ENCODE measurements at places on chromosomes 1 and 21.

DNA sequence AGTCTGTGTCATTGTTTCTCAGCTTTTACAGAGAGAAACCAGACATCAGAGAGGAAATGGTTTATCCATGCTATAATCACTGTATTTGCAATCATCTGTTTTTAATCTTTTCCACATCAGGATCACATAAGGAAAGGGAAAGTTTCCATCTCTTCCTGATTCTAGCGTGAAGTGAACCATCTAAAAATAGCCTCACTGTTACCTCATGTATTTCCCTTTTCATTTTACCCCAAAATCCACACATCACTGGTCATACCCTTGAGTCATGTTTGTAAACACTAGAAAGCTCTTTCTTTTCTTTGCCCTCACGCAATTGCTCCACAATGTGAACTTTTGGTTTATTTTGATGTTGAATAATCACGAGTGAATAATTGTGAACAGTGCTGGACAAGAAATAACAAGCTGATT, 146.0 kb downstream of the PLA2G4A start:
- no peaks in the 10 kb centered on the region for H3K27me3 ChIP-seq
- DNase-seq: no peak
- H3K4me3 ChIP-seq: no peak overlapping the region
- H3K36me3 ChIP-seq: no peaks in the 10 kb centered on the region
- H3K27ac ChIP-seq: no peak overlapping the region

DNA sequence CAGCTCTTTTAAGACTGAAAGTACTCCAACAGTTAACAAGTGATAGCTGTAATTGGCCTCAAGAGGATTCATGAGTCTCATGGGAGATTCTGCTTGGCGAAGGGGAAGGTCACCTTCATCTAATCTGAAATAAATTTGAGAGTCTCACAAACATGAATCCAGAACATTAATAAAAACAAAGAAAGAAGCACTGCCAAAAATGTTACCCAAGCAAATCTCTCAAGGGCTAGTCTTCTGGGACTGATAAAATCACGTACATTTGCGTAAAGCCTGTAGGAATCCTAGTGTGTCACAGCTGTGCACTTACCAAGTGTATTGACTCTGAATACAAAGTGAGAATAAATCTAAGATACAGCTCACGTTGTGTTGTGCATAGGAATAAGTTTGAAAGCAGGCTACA, 21.2 kb upstream of the NUF2 start:
- H3K27me3 ChIP-seq: no peaks in the 10 kb centered on the region
- DNase-seq: no peak
- H3K4me3 ChIP-seq: no peak overlapping the region
- H3K27ac ChIP-seq: no peak overlapping the region
- no peaks in the 10 kb centered on the region for H3K4me1 ChIP-seq

DNA sequence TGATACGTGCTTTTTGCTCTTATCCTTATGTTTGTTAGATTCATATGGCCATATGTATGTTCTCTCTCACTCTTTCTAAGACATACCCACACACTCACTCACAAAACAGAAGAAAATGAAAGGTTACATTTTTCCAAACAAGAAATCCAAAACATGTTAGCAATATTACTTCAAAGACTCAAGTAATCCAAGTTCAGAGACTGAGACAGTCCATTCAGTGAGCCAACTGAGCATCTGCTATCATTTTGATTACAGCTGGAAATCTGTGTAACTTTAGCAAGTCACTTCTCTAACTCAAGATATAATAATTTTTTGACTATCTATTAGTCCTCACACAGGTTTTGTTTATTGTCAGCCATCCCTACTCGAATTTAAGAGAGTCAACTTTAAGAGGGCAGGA, 218.9 kb downstream of the LHX8 start:
- no peak for DNase-seq
- H3K36me3 ChIP-seq: no peaks in the 10 kb centered on the region
- H3K4me3 ChIP-seq: no peak overlapping the region
- H3K27ac ChIP-seq: no peak overlapping the region
- no peaks in the 10 kb centered on the region for H3K4me1 ChIP-seq
- no peaks in the 10 kb centered on the region for H3K27me3 ChIP-seq

GRCh38 chr1:8711873-8712412, 105.5 kb downstream of the RERE start:
- no peak overlapping the region for H3K27ac ChIP-seq
- no peaks in the 10 kb centered on the region for H3K27me3 ChIP-seq
- no peak for DNase-seq
- H3K4me1 ChIP-seq: peaks cover 20% of the 10 kb centered on the region

DNA sequence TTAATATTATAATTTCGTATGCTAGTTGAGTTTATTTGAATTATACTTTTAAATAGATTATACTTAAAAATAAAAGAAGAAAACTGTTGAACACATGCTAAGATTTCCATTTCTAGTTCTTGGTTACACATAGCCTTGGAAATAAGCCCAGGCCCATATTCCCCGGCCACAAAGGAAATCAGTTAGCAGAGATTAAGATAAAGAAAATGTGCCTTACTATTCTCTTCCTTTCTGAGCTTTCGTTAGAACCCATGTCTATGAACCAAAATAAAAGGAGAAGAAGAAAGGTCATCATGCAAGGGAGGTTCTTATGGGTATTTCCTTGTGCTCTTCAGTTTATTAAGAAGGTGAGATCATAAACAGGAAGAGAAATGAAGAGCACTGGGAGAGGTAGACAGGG, 32.3 kb upstream of the CRP start:
- H3K27me3 ChIP-seq: no peaks in the 10 kb centered on the region
- no peak overlapping the region for H3K27ac ChIP-seq
- no peak for DNase-seq

DNA sequence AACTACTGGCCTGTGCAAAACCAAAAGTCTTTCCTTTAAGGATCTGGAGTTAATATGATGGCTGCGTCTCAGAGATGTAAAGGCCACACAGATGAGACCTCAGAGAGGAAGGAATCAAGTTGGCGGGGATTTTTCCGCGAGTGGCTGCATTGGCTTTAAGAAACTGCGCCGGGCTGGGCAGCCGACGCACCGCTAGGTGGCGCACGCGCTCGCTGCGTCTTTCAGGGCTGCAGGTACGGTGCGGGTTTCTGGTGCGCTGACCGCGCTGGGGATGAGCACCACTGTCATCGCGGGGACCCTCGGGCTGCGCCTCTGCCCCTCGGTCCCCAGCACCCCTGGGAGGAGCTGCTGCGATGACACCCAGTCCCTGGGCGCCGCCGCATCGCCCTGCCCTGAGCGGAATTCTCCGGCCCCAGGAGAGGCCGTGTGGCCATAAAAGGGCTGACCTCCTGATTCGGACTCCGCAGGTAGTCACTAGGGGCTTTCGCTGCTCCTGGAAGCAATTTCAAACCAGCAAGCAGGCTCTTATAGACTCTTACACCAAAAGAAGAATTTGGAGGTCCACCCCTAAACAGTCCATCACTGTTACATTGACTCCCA, 241.0 kb downstream of the KCNJ6 start:
- peak; percentile 41 for DNase-seq
- no peak overlapping the region for H3K27ac ChIP-seq
- peaks cover 6% of the 10 kb centered on the region for H3K4me1 ChIP-seq
- no peaks in the 10 kb centered on the region for H3K27me3 ChIP-seq
- no peak overlapping the region for H3K4me3 ChIP-seq

DNA sequence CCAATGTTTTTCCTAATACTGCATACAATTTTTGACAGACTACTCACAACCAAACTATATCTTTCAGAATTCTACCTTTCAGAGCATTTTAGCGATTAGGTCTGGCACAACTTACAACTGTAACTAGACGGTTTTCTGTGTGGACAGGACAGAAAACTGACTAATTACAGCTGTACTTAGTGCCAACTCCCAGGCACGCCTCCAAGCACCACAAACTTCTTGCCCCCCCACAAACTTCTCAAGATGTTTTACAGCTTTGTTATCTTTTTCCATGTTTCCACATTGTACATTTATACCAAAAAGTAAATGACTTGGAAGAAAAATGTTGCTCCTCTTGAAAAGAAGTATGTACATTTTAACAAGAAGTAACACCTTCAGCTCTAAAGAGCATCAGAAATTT, 13.8 kb downstream of the LYST start:
- H3K27me3 ChIP-seq: no peaks in the 10 kb centered on the region
- H3K4me1 ChIP-seq: peaks cover 14% of the 10 kb centered on the region
- no peaks in the 10 kb centered on the region for H3K36me3 ChIP-seq
- H3K4me3 ChIP-seq: no peak overlapping the region
- no peak overlapping the region for H3K27ac ChIP-seq
- DNase-seq: no peak

DNA sequence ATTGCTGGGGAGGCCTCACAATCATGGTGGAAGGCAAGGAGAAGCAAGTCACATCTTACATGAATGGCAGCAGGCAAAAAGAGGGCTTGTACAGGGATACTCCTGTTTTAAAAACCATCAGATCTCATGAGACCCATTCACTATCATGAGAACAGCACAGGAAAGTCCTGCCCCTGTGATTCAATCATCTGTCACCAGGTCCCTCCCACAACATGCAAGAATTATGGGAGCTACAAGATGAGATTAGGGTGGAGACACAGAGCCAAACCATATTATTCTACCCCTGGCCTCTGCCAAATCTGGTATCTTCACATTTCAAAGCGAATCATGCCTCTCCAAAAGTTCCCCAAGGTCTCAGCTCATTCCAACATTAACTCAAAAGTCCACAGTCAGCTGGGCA, 11.1 kb upstream of the MIA3 start:
- no peak overlapping the region for H3K4me3 ChIP-seq
- no peaks in the 10 kb centered on the region for H3K27me3 ChIP-seq
- H3K36me3 ChIP-seq: no peaks in the 10 kb centered on the region
- DNase-seq: no peak

- no peak for DNase-seq
- no peak overlapping the region for H3K4me3 ChIP-seq
- no peaks in the 10 kb centered on the region for H3K4me1 ChIP-seq
- H3K27ac ChIP-seq: no peak overlapping the region
- no peaks in the 10 kb centered on the region for H3K27me3 ChIP-seq
Measured at GRCh38 chr1:245858722-245859492, 648.2 kb downstream of the SMYD3 start.

- no peaks in the 10 kb centered on the region for H3K4me1 ChIP-seq
- H3K27ac ChIP-seq: no peak overlapping the region
- DNase-seq: no peak
- no peaks in the 10 kb centered on the region for H3K36me3 ChIP-seq
- no peaks in the 10 kb centered on the region for H3K27me3 ChIP-seq
Measured at GRCh38 chr21:26127918-26128317, 42.7 kb downstream of the APP start.

DNA sequence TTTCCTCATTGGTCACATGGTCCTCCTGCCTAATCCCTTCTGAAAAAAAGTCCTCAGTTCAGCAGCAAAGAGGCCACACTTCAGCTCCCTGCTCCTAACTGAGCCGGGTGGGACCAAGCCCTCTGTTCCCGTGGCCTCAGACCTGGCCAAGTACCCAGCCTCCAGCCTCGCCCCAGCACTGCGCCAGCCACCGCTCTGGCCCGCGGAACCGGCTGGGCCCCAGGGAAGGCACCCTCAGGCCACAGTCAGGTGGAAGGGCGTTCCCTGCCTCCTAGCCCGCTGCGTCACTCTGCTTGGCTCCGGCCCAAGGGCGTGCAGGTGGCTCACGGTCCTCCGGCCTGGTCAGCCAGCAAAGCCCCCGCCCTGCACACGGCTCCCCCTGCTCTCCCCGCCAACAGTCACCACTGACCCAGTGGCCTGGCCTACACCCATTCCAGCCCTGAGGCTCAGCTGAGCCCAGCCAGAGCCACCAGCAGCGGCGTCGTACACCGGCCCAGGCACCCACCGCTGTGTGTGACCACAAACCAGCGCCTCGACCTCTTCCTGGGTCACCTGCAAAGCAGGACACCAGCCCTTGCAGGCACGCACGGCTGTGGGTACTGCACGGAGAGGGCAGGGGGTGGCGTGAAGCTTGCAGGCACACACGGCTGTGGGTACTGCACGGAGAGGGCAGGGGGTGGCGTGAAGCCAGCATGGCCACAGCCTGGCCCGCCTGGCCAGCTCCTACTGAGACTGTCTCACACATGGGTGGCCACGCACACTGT, 19.4 kb downstream of the NADK start:
- no peak for DNase-seq
- H3K27me3 ChIP-seq: no peaks in the 10 kb centered on the region
- no peaks in the 10 kb centered on the region for H3K4me1 ChIP-seq
- peaks cover 42% of the 10 kb centered on the region for H3K36me3 ChIP-seq
- no peak overlapping the region for H3K4me3 ChIP-seq

DNA sequence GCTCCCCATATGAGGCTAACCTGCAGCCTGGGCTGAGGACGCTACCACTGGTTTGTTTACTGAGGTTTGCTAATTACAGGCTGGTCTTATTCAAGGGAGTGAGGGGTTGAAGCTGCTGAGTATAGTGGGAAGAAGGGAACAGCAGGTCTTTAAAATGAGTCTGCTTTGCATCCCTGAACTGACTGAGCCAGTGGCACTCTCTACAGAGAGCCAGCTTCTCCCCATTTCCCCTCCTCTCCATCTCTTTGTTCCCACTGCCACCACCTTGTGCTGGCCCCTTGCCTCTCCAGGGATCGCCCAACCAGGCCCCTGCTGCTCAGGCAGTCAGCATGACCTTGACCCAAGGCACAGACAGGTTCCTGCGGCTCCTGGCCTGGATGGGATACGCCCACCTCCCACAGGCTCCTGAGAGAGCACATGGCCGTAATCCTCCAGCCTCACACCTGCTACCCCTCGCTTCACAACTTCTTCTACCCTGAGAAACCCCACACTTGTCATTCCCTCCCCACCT, 45.0 kb downstream of the IER5 start:
- peaks cover 22% of the 10 kb centered on the region for H3K4me1 ChIP-seq
- no peaks in the 10 kb centered on the region for H3K36me3 ChIP-seq
- H3K27me3 ChIP-seq: no peaks in the 10 kb centered on the region
- H3K4me3 ChIP-seq: no peak overlapping the region

DNA sequence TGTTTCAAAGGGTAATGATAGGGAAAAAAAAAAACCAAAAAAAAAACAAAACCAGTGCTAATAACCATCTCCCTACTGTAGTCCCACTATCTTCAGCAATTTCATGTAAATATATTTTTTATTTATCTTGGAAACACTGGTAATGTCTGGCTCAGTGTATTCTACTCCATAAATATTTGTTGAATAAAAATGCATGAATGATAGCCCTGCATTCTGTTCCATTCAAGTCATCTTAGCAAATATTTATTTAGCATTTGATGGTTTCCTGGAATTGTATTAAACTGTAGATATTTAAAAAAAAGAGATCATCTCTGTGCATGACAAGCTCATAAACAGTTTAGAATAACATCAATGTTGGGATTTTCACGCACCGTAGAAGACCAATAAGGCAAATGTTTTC, 24.2 kb downstream of the IL23R start:
- no peak overlapping the region for H3K4me3 ChIP-seq
- H3K27me3 ChIP-seq: no peaks in the 10 kb centered on the region
- H3K4me1 ChIP-seq: peaks cover 44% of the 10 kb centered on the region
- DNase-seq: no peak
- no peaks in the 10 kb centered on the region for H3K36me3 ChIP-seq

DNA sequence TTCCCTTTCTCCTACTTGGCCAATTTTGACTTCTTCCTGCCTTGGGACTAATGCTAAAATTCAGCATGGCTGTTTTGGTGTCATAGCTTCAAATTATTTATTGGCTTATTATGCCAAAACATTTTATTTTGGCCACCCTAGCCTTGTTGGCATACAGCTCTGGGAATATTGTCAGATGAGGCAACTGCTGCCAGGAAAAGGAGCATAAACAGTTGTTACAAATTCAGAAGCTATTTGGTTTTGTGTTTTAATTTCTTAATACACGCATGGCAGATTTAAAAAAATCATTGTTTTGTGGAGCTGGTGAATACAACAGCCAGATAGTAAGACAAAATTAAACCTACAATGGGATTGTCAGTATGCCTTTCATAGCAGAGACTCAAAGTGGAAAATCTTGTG, 66.8 kb upstream of the BCL10 start:
- H3K4me3 ChIP-seq: no peak overlapping the region
- DNase-seq: no peak
- H3K4me1 ChIP-seq: no peaks in the 10 kb centered on the region
- no peak overlapping the region for H3K27ac ChIP-seq

Measured in CD4-positive, alpha-beta memory T cell (primary cell).